ENCODE measurements at places on chromosomes 3 and 15.

DNA sequence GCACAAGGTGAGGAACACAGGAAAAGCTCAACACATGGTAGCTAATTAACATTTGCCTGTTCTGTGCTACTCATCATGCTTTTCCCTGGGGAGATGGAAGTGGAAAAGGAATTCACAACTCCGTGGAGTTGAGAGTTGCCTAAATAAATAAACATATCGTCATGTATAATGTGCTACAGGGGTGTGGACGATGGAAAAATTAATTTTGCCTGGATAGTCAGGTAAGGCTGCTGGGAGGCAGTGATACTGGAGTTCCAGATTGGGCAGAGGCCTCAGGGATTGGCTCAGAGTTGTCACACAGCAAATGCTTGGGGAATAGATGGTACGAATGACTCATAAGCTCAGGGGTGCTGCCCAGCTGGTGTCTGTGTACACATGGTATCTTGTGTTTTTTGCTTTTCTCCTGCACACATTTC lies 3.1 kb upstream of the ABHD6 start:
- DNase-seq: no peak

DNA sequence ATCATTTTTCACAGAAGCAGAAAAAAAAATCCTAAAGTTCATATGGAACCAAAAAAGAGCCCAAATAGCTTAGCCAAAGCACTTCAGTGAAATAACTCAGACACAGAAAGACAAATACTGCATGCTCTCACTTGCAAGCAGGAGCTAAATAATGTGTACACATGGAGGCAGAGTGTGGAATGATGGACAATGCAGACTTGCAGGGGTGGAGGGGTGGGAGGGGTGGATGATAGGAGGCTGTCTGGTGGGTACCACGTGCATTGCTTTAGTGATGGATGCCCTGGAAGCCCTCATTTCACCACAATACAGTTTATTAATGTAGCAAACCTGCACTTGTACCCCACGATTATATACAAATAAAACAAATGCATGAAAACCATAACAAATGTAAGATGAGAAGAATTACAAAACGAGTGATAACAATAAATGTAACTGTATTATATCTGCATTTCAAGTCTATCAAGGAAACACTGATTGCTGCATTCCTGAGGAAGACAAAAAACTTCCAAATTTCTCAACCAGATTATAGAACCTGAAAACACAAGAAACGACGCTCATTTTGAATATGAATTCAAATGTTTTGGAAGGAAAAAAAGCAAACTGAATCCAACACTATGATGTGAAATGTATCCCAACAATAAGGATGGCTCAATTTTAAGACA lies 96.5 kb downstream of the DLG1 start:
- DNase-seq: no peak

GRCh38 chr3:129343643-129344360 lies 65.1 kb downstream of the HMCES start:
- no peak for DNase-seq

- DNase-seq: no peak
Measured at GRCh38 chr3:50213373-50213772, 8.3 kb downstream of the SLC38A3 start.

DNA sequence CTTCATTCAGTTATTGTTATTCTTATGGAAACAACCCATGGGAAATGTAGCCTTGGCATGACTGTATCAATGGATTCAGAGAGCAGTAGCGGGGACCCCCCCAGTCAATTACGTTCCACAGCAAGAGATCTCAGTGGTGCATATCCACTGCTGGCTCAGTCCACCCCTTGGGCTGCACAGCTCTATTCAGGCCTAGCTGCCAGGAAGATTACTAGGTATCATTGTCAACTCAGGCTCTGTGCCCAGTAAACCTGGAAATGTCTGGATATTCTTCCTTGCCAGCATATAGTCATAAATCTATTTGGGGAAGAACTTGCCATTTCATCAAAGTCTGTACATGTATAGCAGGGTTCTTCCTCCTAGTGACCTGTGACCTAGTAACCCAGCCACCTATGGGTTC lies 128.1 kb upstream of the CCDC54 start:
- no peak for DNase-seq

- DNase-seq: no peak
Measured at GRCh38 chr3:149180057-149180573, 41.5 kb downstream of the CP start.

GRCh38 chr3:186628756-186629155 lies 11.4 kb upstream of the FETUB start:
- DNase-seq: no peak

DNA sequence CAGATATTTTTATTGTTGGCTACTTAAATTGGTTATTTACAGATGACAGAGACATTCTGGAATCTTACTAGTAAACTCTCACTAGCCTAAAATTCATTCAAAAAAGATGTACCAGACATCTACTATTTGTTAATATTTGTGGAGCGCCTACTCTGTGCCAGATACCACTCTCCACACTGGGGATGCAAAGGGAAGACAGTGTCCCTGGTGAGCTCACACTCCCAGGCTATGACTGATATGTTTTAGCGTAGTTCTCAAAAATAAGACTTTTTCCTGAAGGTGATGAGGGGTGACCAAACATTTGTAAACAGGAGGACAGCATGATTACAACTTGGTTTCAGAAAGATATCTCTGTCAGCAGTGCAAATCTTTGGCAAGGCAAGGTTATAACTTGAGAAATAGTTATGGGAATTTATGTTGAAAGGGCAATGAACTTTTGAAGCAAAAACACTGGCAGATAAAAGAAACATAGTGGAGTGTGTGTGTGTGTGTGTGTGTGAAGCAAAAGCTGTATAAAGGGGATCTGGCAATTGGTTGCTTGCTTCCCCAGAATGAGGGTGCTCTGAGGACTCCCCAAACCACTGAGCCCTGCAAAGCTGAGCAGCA lies 51.2 kb downstream of the HACD2 start:
- DNase-seq: no peak

- no peak for DNase-seq
Measured at GRCh38 chr3:16423298-16423697, 90.2 kb downstream of the RFTN1 start.

DNA sequence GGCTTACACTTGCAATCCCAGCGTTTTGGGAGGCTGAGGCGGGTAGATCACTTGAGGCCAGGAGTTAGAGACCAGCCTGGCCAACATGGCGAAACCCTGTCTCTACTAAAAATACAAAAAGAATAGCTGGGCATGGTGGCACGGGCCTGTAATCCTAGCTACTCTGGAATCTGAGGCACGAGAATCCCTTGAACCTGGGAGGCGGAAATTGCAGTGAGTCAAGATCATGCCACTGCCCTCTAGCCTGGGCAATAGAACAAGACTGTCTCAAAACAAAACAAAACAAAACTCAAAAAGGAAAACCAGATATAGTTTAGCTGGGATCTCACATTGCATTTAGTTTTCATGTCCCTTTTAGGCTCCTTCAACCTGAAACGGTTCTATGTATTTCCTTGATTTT lies 2.9 kb upstream of the USP50 start:
- DNase-seq: no peak

GRCh38 chr3:171236265-171237008 lies 209.9 kb upstream of the SLC2A2 start:
- DNase-seq: no peak

GRCh38 chr3:183883291-183884096 lies 1.2 kb downstream of the PARL start:
- no peak for DNase-seq

GRCh38 chr15:59329570-59330350 lies 42.9 kb downstream of the MYO1E start:
- DNase-seq: no peak

DNA sequence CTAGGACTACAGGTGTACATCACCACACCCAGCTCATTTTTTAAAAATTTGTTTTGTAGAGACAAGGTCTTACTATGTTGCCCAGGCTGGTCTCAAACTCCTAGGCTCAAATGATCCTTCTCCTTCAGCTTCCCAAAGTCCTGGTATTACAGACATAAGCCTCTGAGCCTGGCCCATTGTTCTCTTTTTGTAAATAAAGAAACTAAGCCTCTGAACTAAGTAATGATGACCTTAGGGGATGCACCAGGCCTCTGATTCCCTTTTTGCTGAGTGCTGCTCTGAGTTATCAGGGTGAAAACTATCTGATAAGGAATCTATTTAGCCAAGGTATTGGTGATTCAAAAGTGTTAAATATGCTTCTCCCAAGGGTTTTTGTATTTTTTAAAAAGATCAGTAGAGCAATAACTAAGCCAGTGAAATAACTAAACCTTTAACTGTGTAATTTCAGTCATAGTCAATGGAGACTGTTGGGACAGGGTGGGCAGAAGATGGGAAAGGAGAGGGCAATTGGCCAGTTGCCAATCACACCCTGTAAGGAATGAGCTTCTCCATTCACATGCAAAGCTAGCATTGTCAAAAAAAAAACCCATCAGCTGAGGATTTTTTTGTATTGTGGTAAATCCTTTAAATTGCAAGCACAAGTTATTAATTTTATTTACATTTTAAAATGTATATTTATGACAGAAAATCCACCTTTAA lies 194.8 kb upstream of the PFN2 start:
- no peak for DNase-seq

DNA sequence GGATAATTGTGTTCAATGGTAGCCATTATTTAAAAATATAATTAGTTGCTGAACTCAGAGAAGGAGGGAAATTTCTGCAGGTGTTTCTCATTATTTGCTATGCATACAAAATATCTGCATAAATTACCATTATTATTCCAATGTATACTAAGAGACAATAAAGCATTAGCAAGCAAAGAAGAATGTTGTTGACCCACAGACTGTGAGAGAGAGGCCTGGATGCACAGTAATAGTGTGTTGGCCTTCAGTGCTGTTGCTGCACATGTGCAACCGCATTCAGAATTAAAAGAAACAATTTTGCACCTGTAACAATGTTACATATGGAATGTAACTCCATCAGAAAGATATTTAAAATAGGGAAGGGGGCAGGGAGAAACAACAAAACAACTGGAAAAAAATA lies 155.6 kb upstream of the KCNH8 start:
- DNase-seq: no peak

DNA sequence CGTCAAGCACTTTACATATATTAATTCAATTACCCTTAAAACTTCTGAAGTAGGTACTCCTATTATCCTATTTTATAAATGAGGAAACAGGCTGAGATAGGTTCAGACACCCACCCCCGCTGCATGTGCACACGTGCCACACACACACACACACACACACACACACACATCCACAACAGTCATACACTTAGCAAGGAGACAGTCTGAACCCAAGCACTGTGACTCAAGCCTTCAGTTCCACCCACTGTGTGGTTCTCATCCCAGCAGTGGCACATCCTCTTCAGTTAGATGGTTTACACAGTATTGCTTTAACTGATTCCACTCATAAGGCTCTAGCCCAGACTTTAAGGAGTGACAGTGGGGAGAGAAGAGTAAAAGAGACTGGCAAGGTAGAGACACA lies 91.1 kb upstream of the FGF7 start:
- DNase-seq: no peak

- DNase-seq: no peak
Measured at GRCh38 chr3:111776827-111777483, 82.1 kb upstream of the PHLDB2 start.

DNA sequence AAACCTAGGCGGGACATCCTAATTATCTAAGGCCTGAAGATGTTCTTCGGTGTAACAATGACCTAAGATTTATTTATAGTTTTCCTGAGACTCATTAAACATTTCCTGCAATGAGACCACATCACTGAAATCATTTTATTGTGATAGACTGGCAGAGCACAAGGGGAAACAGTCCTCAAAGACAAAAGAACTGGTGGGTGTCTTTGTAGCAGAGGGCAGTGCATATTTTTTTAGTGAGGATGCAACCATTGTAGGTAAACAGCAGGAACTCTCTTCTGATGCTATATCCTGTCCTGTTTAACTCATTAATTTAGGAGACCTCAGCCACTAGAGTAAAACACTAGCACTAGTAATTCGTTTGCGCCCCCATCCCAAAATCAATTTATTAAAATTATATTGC lies 100.0 kb downstream of the MAGI1 start:
- DNase-seq: no peak

DNA sequence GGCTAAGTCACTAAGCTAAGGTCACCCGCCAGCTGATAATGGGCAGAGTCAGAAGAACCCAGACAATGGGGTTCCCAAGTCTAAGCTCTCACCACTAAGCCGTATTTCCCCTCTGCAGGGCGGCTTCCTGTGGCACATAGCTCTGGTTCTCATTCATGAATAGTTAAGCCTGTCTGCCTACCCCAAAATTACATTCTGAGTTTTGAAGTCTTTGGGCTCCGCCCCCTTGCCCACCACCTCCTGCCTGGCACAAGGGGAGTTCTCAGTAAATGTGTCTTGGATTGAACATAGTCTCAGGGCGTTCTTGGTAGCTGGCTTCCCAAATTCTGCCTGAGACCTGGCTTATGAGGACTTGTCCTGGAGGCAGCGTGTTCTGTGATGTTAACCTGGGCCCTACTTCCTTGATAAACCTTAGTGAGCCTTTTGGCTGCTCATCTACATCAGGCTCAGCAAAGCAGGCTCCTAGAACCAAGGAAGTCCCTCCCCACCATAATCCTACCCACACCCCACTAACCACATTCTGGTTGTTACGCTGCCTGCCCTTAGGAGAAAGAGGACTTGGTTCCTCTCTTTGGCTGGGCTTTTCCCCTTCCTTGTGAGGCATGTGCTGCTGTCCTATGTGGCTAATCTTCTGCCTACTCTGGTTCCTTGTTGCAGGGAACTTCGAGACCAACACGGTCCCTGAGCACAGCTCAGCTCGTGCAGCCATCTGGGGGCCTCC lies 54.9 kb downstream of the STARD5 start:
- DNase-seq: no peak

DNA sequence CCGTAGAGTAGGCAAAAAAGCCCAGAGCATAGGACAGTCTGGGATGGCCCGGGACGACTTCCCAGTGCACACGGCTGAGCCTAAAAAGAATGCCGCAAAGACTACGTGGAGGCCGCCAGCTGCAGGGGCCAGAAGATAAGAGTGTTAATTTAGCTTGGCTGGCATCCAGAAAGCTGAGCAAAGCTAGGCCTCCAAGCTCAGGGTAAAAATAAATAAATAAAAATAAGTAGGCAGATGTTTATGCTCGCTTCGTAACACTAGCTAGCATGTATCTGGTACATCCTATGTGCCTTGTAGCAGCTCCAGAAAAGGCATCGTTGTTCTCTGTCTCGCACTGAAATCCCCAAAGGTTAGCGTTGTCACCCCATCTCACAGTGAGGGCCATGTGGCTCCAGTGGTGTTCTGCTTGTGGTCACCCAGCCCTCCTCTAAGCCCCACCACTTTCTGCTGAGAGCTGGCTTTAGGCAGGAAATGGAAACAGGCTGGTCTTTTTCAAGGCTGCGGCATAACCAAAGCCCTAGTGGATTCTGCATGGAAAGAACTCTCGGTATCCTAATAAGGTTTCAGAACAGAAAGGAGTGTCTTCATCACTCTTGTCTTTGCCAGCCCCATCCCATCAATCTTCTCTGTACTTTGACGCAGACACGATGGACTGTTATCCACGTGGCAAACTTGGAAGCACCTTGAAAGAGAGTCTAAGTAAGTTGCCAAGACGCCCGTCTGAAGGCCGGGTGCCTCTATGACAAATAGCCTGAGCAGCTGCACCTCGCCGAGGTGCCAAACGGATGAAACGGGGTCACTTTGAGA lies 58.1 kb upstream of the MEF2A start:
- no peak for DNase-seq

- DNase-seq: no peak
Measured at GRCh38 chr3:44125882-44126281, 115.8 kb upstream of the TOPAZ1 start.

- DNase-seq: peak; percentile 46
Measured at GRCh38 chr3:58167431-58168351, 43.1 kb downstream of the DNASE1L3 start.

Measured in CD4-positive, alpha-beta T cell treated with Interleukin-15 for 4 hours (primary cell).